Upper lobe of left lung (tissue), 6 donors: ENCODE measurements at places on chromosomes 2 and 18. TPM values are rescaled to one million over a fixed set of nuclear protein-coding genes. Genes with fewer than 3 reads are reported as not detected.
A peak's percentile ranks its signal among the peaks of the same experiment; 100 is the strongest.

DNA sequence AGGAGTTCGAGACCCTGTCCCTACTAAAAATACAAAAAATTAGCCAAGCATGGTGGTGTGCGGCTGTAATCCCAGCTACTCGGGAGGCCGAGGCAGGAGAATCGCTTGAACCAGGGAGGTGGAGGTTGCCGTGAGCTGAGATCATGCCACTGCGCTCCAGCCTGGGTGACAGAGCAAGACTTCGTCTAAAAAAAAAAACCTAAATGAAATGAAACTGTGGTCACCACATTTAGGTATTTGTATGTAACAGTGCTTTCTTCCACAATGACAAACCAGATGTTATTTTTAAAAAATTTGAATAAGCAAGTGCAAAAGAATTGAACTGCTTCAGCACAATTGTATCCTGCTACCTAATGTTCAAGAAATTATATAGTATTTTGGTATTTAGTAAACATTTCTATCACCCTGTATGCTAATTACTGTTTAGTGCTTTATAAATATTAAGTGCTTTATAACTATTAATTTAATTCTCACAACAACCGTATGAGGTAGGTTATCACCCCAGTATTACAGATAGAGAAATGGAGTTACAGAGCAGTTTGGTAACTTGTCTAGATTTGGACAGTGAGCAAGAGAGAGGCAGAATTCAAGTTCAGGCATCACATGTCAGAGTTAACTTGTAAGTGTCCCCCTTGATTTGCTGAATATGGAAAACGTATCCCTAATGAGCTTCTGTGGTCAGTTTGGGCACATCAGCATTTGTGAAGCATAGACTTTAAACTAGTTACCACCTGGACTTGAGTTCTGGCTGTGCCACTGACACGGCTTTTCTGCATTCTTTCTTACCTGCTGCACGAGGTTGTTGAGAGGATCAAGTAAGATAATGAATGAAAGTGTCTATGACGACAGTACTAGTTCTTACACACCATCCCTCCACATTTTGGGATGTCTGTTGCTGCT is 14.4 kb downstream of the PHLPP1 start:
- no peak for DNase-seq

GRCh38 chr2:219803294-219803693 is 175.9 kb downstream of the SLC4A3 start:
- no peak for DNase-seq

GRCh38 chr2:10454505-10454904 is 6.4 kb upstream of the ODC1 start:
- no peak for DNase-seq

DNA sequence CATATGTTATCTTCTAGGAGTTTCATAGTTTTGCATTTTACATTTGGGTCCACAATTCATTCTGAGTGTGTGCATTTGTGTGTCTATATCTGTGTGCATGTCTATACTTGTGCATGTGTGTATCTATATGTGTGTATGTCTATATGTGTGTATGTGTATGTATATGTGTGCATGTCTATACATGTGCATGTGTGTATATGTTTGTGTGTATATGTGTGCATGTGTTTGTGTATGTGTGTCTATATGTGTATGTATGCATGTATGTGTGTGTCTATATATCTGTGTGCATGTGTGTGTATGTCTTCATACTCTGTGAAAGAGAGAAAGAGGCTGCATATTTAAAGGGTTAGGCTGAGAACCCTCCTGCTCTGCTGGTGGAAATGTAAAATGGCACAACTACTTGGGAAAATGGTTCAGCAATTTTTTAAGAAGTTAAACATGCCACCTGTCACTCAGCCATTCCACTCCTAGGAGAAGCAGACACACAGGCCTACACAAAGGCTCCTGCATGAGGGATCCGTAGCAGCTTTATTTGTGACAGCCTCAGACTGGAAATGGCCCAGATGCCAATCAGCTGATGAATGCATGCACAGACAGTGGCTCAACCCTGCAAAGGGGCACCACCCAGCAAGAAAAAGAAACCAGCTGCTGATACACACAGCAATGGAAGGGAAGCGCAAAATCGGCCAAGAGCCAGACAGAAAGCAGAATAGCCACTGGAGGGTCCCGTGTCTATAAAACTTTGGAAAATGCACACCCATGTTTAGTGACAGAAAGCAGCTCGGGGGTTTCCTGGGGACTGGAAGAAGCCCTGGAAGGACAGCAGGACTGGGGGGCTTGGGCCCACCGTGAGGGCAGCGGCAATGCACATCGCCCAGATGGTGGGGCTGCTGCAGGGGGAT is 146.8 kb downstream of the SEPTIN10 start:
- DNase-seq, result no peak

DNA sequence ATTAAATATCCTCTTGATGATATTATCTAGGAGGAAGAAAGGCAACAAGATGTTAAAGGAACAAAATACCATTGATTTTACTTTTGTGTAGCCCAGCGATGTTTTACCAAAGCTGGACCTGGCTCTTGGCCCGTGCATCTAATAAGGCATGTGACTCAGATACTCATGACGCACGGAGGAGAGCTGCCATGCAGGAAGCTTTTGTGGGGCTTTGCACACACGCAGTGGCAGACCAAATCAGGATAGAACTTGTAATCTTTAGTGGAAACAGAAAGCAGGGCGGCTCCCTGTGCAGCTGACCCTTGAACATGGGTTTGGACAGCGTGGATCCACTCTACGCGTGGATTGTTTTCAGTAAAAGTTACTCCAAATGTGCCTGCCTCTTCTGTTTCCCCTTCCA is 190.0 kb downstream of the NAPG start:
- DNase-seq, result no peak

- no peak for DNase-seq
Measured at GRCh38 chr2:223989856-223990232, 32.6 kb downstream of the MRPL44 start.

DNA sequence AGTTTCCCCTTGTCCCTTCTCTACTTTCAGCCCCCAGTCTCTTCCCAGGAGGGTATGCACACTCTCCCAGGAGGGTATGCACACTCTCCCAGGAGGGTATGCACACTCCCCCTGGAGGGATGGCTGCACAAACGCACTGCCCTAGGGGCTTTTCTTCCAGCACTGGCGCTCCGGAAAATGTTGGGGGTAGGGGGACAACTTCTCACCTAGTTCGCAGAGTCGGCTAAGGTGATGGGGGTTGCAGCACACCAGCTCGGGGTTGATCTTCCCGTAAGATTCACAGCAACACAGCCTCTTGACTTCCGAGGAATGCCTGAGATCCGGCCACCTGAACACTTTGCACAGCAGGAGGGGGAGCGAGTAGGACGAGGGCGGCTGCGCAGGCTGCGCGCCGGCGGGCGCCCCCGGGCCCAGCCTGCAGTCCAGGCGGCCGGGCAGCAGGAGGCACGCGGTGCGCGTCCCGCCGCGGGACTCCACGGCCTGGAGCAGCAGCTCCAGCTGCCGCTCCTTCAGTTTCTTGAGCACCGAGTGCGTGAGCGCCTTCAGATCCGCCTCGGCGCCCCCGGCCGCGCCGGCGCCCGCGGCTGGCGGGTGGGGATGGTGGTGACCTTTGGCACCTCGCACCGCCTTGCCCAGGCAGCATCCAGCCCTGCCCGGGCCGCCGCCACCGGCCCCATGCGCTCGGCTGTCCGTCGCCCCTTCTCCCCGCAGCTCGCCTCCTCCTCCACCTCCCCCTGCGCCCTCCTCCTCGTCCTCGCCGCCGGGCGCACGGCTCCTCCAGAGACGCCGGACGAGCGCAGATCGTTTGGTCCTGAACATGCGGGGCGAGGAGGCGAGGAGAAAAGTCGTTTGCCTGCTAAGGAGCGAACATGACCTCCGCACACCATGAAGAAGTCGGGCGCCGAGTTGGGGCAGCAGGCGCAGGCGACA is 894 bp downstream of the SMAD7 start:
- DNase-seq, result peak; percentile 71

GRCh38 chr2:26455037-26455669 is 22.8 kb downstream of the OTOF start:
- no peak for DNase-seq

- no peak for DNase-seq
Measured at GRCh38 chr2:98908931-98909316, 27.1 kb downstream of the CRACDL start.

DNA sequence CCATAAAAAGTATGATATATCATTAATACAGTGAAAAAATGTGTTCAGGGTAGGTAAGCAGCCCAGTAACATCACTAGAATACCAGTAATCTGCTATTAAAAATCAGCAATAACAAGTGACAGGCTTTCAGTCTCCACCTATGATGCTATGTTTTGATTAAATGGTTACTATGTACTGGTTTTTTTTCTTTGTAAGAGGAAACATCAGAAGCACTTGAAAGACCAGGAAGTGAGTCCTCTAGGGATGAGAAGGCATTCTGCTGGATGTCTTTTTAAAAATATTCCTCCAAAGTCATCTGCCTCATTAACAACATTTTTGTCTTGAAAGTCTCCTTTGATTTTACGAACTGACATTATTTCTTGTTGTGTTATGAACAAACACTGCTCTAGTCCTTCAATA is 136.0 kb upstream of the FAM98A start:
- no peak for DNase-seq

DNA sequence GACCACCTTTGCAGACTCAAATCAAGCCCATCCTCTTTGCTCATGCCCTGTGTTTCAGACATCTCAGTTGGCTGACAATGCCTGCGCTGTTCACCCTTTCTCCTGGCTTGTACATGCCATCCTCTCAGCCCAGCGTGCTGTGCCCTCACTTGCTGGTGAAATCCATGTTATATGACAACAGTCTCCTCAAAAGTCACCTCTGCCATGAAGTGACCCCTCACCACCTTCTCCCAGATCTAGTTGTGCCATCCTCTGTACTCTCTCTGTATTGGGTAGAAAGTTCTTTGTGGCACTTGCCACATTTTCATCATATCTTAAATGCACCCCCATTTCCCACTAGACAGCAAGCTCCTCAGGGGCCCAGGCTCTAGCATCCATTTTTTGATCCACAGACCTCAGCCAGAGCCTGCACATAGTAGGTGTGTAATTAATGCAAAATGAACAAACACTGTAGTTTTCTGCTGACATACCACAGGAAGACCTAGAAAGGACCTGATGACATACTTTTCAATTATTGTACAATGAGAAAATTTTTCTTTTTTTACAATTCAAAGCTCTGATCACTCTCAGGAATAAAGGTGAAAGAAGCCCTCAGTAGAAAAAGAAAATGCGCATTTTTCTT is 22.8 kb downstream of the ZEB2 start:
- DNase-seq, result no peak

DNA sequence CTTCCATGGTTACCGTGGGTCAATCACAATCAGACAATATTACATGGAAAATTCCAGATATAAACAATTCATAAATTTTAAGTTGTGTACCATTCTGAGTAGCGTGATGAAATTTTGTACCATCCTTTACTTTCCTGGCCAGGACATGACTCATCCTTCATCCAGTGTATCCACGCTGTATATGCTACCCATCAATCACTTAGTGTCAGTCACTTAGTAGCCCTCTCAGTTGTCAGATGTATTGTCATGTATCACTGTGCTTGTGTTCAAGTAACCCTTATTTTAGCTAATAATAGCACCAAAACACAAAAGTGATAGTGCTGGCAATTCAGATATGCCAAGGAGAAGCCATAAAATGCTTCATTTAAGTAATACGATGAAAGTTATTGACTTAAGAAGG is 282.6 kb downstream of the CPS1 start:
- no peak for DNase-seq

GRCh38 chr2:121260370-121261154 is 24.4 kb downstream of the TFCP2L1 start:
- DNase-seq, result no peak

DNA sequence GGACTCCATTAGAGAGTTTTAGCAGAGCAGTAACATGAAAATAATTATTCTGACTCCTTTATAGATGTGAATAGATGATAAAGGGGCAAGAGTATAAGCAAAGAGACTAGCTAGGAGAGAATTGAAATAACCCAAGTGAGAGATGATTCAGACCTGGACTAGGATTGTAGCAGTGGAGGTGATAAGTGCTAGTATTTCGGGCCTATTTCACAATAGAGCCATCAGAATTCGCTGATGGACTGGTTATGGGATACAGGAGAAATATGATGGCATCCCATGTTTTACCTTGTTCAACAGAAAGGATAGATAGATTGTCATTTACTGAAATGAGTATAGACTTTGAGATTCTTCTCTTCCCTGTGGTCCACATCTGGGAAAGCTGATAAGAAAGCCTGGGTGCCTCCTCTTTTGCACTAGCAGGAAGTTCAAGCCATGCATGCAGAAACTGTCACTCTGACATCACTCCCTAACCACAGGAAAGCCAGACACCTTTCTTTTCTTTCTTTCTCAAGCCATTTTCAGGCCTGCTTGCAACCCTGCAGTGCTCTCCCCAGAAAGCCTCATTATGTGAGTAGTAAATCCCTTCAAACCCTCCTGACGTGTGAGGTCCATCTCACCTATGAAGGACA is 25.3 kb downstream of the DYNAP start:
- no peak for DNase-seq

DNA sequence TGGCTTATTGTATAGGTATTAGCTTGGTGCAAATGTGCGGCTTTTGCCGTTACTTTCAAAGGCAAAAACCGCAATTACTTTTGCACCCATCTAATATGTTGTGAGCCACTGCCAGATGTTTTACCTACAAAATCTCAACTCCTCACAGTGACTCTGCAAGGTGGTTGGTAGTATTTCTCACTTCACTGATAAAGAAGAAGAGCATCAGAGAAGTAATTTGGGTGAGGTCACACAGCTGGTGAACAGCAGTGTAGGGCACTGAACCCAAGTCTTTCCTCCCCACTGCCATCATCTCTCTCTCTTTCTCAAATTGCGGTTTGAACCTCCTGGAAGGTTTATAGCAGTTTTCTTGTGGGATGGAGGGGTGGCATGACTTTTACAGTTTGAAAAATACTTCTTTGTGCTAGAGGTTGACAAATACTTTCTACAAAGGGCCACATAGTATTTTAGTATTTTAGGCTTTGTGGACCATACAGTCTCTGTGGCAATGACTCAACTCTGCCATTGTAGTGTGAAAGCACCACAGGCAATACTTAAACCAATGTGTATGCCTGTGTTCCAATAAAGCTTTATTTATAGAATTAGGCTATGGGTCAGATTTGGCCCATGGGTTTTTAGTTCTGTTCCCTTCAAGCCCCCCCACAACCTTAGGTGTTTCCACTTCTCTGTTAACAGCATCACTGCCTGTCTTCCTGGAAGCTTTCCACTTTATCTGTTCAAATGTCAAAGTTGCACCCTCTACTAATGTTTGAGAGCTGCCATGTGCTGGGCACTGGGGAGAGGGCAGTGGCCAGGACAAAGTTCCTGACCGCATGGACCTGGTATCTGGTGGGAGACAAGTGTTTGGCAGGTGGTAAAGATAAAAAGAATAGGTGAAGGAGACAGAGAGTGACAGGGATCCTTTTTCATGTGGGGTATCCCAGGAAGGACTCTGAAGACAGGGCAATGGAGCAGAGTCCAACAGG is 30.1 kb downstream of the FHOD3 start:
- DNase-seq, result no peak

DNA sequence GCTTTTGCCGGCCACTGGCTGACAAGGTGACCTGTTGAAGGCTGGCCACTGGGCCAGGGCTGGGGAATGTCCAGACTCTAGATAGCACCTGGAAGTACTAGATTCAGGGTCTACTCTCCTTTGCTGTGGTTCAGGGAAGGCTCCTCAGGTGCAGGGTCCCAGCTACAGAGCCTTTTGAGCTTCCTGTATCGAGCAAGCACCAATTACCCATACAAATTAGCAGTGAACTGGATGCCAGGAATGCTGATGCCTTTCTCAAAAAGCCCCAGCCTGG is 213.4 kb downstream of the CYP26B1 start:
- no peak for DNase-seq

ADGRF3 gene
- not detected for total RNA-seq

IL1F10 gene
- total RNA-seq, result not detected

UGT1A7 gene
- total RNA-seq, result not detected

PLGLB1 gene
- 0.88 TPM for total RNA-seq

ENOSF1 gene
- 88.0 TPM for total RNA-seq

ADRA2B gene
- total RNA-seq, result 1.0 TPM

NCKAP5 gene
- 23.5 TPM for total RNA-seq
